ENCODE measurements at places on chromosomes 5 and 9.

DNA sequence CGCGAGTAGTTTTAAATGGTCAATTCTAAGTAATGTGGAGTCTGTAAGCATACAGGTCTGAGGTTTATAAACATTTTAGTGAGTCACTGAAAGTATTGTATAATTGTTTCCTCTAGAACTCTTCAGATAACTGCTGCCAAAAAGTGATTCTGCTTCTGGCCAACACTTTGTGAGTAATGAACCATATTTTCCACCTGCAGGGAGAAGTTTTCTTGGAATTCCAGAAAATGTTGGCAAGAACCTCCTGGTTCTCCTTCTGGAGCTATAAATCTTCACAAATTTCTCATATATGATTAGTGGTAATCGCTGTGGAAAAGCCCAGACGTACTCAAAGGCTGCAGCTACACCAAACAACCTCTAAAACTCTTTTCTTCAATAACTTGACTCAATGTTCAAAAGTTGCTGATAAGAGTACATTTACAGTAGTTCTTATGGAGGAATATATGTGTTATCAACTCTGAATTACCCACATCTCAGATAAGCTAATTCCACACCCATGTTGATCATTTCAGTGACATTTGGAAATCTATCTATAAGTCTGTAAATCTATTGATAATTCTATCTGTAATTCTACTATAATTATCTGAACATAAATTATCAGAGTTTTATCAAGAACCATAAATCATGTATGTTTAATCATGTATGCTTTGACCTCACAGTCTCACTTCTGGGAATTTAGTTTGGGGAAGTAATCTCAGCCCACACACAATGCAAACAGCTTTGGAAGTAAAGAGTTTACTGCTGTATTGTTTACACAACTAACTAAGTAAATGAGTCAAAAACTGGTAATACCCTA, 74.1 kb downstream of the FNBP1 start:
- DNase-seq = peak; percentile 63

DNA sequence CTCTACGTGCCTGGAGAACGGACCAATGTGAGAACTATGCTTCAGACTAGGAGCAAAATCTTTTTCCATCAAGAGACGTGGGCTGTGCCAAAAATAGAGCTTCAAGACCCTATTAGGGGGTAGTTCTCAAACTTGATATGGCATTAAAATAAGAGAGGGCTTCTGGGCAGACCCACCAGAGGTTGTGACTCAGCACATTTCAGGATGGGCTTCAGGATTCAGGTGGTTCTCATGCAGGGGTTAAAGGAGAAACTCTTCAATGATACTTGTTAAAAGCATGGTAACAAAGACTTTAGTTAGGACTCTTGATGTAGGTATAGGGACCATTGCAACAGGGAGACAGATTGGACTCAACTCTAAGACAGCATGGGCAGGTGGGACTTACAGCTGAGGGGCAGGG, 195.5 kb downstream of the RGS3 start:
- no peak for DNase-seq

GRCh38 chr5:150167908-150168307, 1.3 kb downstream of the CDX1 start:
- DNase-seq = no peak

DNA sequence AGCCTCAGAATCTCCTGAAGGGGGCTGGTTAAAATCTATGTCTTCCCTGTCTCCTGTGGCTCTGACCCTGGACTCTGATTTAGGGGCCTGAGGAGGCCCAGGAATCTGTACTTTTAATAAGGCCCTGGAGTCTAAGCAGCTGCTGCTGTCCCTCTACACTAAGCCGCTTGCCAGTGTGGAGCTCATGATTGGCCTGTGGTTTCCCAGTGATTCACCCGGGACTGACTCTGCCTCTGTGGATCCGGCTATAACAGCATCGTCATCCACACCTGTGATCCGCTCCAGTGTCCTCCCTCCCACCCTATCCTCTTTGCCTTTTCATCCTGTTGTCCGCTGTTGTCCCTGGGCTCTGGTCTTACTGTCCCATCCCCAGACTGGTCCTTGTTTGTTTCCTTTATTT, 3.7 kb downstream of the SLC31A2 start:
- peak; percentile 85 for DNase-seq

DNA sequence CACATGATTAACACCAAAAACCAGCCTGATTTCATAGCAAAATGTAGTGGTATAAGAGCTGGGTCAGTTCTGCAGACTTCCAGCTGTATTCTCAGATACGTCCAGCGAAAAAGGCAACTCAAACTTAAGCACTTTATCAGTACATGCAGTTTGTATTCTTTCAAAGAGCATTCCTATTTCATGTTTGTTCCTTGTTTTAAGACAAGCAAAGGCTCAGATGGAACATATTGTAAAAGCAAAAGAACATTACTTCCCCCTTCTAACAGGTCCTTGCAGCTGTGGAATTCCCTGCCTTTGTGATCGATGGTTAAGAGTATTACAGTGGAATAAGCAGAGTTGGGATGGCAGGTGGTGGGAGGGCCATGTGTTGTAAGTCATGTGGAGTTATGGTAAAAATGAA, 86.3 kb upstream of the GRHPR start:
- DNase-seq = no peak

DNA sequence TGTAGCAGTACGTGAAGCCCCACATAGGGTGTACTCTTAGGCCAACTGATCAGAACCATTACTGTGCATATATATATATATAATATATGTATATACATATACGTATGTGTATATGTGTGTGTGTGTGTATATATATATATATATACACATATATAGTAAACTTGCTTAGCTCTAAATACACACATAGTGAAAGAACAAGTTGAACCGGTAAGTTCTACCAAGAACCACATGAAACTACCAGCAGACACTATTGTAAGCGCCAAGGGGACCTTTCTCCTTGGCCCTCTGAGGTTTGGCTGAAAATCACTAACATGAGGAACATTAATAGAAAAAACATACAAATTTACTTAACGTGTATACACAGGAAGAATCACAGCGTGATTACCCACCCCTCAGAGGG, 1.8 kb upstream of the TARS1 start:
- DNase-seq = no peak

DNA sequence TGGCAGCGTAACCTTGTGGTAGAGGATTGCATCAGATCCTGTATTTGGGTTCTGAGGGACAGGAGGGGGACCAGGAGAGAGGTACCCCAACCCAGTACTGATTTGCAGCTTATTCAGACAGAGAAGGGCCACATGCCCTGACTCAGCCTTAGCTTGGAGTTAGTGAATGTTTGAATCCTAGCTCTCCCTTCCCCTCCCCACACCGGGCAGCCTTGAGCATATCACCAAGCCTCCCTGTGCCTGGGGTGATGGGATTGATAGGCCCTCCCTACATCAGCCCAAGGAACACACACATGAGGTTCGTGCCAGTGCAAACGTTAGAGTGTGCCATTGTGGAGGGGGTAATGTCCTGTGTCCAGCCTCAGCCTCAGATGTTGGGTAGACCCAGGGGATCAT, 71.9 kb downstream of the AMBP start:
- no peak for DNase-seq

- no peak for DNase-seq
Observed at GRCh38 chr9:127449332-127449966, 1.8 kb downstream of the RPL12 start.

DNA sequence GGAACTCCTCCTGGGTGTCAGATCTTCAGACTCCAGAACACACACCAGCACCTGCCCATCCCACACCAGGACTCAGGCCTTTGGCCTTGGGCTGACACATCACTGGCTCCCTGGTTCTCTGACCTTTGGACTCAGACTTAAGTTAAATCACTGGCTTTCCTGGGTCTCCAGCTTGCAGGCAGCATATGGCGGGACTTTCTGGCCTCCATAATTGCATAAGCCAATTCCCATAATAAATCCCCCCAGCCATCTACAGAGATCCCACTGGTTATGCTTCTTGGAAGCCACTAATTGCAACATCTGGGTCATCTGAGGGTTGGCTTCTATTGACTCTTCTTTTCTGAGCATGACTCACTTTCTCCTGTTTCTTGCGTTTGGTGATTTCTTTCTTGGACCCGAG, 80.3 kb upstream of the SARDH start:
- no peak for DNase-seq

- peak; percentile 86 for DNase-seq
Observed at GRCh38 chr5:170132269-170132975, 26.7 kb downstream of the FOXI1 start.

DNA sequence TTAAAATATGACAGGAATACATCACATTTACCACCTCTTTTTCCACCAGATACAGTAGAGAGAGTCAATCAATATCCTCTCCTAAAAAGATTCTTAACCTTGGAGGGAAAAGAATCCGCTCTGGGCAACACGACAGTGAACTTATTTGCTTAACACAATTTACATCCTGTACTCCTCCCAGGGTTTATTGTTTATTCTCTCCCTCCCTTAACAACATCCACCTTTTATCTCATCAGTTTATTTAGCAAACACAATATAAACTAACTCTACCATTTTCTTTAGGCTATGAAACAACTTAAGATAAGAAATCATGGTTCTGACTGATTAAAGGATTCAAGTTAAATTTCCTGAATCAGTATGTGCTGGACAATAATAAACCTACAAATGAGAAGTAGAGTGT, 50.9 kb downstream of the CERT1 start:
- no peak for DNase-seq

DNA sequence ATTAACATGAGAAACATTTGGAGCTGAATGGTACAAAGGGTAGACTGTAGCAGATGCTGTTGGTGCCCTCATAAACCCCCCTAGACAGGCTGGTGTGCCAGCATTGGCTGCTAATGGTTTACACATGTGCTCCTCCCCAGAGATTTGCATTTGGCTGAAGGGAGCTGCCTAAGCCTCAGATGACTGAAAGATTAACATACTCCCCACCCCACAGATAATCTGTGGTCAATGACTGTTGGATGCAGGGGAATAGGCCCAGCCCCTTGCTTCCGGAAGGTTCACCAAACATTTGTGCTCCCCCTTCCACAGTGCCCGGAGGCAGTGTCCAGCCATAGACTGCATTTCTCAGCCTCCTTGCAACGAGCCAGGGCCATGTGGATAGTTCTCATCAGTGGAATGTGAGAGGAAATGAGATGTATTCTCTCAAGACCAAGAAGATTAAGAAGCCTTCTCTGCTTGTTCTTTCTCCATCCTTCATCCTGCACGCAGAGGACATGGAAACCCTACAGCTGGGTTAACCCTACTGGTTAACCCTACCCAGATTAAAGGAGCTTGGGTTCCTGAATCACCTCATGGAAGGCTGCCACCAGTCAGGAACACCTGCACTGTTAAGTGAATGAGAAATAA, 79.6 kb downstream of the PHAX start:
- DNase-seq = peak; percentile 75

DNA sequence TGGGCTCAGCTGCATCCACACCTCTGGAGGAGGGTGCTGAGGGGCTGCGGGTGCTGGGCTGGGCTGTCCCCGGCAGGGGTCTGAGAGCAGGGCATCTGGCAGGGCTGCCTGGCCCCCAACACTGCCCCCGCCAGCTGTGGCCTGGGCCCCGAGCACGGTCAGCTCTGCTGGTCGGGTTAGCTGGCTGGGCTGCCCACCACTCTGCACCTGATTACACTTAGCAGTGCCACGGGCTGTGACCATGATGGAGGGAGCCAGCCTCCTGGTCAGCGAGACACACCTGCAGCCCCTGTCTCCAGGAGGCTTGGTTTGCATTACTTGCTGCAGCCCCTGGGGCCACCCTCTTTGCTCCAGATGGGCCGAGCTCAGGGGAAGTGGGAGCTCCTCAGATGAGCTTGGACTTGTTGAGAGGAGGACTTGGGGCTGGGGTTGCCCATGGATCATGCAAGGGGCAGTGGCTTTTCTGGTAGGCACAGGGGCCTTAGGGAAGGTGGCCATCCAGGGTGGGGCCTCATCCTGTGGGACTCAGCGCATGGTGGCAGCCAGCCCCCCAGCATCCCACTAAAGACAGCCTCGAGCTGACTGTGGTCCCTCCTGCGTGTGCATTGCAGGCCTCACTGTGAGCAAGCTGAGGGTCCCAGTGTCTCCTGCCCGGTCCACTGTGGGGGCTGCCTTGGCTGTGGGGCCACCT, 132.0 kb upstream of the FAM120A start:
- DNase-seq = peak; percentile 7

DNA sequence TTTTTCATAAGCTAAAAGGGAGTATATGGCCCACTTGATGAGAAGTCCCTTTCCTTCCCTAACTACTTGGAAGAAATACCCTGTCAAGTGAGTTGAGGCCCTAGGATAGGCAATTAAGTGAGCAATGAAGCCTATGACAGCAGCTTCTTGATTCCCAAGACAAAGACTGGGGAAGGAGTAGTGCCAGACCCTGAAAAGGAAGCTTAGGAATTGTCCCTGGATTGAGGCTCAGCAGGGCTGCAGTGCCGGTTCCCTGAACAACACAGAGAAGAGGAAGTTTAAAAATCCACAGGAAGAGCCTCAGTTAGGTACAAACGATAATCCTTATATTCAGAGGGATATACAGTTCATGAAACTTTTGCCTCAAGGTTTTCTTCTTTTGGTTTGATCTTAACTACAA, 61.8 kb upstream of the RAD23B start:
- no peak for DNase-seq

- DNase-seq = peak; percentile 8
Observed at GRCh38 chr5:77463905-77464304, 28.2 kb downstream of the WDR41 start.

DNA sequence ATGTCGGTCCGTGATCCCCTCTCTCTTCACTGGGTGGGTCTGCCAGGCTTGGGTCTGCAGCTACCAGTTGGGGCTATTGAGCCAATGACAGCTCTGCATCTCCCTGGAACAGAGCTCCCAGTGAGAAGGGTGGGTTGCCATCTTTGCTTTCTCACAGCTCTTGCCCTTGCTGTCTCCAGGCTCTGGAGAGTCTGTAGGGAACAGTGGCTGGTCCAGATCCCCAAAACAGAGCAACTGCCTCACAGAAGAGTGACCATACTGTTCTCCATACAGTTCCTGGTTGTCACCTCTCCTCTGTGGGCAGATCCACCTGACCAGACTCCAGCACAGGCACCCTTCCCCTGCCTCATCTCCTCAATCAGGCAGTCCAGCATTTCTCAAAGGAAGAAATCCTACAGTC, 5.2 kb upstream of the IFNA17 start:
- no peak for DNase-seq

DNA sequence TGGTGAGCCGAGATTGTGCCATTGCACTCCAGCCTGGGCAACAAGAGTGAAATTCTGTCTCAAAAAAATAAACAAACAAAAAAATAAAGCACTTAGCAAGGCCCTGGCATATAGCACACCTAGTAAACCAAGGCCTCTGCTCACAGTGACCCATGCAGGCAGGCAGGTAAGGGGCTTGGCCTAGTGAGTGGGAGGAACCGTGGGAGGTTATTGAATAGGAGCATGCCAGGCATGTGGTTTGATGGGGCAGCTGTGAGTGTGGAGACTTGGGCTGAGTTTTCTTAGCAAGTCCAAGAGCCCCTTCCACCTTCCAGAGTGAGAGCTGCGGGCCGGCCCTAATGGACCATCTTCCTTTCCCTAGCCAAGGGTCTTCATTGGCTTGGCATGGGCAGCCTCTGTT, 4.5 kb upstream of the NDST1 start:
- no peak for DNase-seq

GRCh38 chr5:109688630-109688969, 1.1 kb upstream of the MAN2A1 start:
- no peak for DNase-seq

DNA sequence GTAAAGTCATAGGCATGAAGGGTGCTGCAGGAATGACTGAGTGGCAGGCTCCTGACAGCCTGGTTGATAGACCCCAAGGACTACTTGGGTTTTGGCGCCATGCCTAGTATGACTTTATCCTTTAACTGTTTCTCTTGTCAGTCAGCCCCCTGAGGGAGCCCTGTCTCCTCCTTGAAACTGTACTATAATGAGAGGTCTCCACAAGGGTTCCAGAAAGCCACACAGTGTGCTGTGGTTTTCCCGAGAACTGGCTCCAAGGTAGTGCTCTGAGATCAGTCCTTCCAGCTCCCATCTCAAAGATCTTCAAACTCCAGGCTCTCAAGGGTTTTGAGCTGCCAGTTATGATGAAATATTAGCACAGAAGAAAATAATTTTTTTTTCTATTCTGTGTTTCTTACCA, 26.7 kb upstream of the TNC start:
- no peak for DNase-seq
